ENCODE measurements at places on chromosomes 13 and 19.
A peak's percentile ranks its signal among the peaks of the same experiment; 100 is the strongest.

- DNase-seq, result peak; percentile 26
Measured at GRCh38 chr13:78241278-78241919, 322.8 kb upstream of the EDNRB start.

GRCh38 chr19:5343848-5344247 lies 3.2 kb upstream of the PTPRS start:
- DNase-seq, result peak; percentile 49

- DNase-seq, result peak; percentile 65
Measured at GRCh38 chr13:32206097-32206740, 108.9 kb downstream of the ZAR1L start.

- DNase-seq, result no peak
Measured at GRCh38 chr13:50017819-50018218, 2.6 kb downstream of the KCNRG start.

- no peak for DNase-seq
Measured at GRCh38 chr13:44412346-44412935, 38.8 kb downstream of the SERP2 start.

- peak; percentile 40 for DNase-seq
Measured at GRCh38 chr19:54325194-54325621, 12.2 kb upstream of the LILRA5 start.

- DNase-seq, result no peak
Measured at GRCh38 chr19:54893406-54893805, 12.5 kb upstream of the NCR1 start.

DNA sequence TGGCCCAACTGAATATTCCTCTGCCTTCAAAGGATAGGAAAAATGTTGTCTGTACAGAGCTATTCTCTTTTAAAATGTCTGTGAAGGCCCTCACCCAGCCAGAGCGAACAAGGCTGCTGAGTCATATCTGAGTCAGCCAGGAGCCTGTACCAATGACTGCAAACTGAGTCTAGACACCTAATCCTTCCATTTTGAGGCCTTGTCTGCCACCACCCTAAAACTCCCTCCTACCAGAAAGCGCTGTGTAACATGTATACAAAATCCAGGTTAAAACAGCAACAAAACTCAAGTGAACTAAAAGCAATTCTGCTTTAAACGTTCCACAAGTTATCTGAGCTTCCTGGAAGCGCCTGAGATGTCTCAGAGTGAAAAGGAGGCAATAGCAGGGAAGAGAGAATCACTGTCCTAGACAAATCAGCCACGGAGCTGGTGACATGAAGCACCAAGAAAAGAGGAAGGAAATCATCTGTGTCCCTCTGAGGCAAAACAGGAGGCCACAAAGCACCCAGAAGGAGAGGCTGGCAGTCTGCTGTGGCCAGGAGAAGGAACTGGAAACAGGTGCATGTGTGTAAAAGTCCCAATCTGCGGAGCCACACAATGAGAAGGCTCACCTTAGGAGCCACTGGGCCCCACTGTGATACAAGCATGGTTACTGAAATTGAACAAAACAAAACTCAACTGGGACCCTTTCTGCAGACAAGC lies 10.2 kb downstream of the DHRS12 start:
- peak; percentile 83 for DNase-seq

DNA sequence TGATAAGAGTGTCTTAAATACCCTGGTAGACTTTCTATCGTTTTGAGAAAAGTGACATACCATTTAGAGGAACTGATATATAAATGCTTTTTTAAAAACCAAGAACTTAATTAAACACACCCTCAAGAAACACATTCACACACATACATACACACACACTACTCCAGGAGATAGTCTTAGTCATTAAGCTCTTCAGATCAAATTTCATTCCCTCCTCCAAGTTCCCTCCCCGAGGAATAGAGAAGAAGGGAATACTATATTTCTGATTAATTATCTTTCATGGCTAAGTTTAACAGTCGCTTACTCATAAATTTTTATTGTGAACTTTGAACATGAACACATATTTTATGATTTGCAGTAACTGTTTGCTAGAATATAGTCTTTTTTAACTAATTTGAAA lies 1109.5 kb downstream of the SLITRK1 start:
- DNase-seq, result no peak

DNA sequence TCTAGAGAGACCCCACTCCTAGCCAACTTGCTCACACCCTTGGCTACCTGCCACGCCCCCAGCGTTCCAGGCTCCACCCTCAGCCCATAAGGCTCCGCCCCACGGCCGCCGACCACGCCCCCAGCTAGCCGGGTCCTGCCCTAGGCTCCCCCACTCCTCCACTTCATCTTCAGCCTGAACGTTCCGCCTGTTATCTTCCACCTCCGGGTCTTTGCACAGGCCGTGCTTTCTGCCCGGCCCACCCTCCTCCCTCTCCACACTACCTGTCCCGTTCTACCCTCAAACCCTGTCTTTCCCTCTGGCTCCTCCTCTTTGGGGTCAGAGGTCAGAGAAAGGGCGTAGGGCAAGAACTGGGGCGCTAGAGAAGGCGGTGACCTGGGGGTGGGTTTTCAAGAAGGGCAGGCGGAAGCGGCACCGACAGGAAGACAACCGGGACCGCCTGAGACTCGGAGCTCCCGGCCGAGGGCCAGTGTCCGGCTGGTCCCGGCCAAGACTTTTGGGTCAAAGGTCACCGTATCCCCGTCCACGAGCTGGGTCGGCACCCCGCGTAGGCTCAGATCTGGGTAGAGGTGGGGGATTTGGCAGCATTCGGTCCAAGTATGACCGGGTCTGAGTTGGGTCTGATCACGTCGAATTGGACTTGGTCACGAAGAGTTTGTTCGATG lies 2.2 kb downstream of the PDE4C start:
- DNase-seq, result no peak

GRCh38 chr13:43516401-43516833 lies 270.4 kb downstream of the ENOX1 start:
- peak; percentile 97 for DNase-seq

GRCh38 chr13:72652681-72653080 lies 74.7 kb downstream of the MZT1 start:
- DNase-seq, result no peak

DNA sequence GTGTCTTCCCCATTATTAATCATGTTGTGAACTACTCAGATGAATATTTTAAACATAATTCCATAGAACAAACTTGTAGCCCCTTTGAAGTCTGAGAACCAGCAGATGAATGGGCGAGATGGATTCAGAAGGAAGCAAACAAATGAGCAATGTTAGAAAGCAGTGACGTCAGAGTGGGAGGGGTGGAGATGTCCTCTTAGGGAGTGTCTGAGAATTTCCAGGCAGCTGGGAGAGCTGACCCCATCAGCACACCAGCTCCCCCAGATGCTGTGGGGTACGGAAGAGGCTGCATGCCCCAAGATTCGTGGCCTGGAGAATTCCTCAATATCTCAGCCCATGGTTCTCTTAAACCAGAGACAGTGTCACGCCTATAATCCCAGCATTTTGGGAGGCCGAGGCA lies 68.6 kb downstream of the DPF1 start:
- peak; percentile 59 for DNase-seq

GRCh38 chr19:12295191-12295590 lies 508 bp upstream of the ZNF44 start:
- DNase-seq, result no peak

DNA sequence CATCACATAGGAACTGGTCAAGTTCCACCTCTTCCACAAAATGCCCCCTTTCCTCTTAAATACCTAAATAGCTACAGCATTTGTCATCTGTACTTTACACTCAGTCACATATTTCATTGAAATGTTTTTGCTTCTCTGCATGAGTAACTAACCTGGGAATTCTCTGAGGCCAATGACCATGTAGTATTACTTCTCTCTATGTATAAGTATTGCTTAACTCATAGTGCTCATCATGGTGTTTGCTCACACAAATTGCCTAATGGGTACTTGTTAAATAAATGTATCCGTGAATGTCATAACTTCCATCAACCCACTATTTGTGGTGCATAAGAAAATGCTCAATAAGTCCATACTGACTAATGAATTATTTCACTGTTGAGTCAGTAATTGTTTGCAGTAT lies 115.5 kb downstream of the FGF14 start:
- peak; percentile 86 for DNase-seq

DNA sequence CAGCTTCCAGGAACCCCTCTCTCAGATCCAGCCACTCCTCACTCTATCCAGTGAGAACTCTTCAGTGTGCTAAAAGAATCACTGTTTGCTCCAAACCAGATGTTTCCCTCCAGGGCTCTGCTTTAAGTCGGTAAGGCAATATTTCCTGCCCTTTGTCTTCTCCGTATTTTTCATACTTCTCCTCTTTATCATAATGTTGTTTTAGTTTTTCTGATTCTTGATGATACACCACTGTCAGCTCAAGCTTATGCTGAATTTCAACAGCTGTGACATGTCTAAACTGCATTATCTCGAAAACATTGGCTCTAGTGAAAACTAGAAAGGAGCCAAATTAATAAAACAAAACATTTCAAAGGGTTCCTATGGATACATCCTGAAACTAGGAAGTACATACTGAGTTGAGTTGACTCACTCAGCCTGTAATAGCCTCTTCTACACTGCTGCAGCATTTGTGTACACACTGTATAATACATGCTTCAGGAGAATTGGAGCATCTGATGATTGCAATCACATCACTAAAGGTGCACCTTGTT lies 39.8 kb downstream of the GPR180 start:
- DNase-seq, result peak; percentile 88

GRCh38 chr19:55354698-55355212 lies at the start of gene COX6B2:
TSS of gene COX6B2 (minus strand) at chr19:55354719. CDS start at chr19:55354521, 198 bp downstream.
- no peak for DNase-seq

DNA sequence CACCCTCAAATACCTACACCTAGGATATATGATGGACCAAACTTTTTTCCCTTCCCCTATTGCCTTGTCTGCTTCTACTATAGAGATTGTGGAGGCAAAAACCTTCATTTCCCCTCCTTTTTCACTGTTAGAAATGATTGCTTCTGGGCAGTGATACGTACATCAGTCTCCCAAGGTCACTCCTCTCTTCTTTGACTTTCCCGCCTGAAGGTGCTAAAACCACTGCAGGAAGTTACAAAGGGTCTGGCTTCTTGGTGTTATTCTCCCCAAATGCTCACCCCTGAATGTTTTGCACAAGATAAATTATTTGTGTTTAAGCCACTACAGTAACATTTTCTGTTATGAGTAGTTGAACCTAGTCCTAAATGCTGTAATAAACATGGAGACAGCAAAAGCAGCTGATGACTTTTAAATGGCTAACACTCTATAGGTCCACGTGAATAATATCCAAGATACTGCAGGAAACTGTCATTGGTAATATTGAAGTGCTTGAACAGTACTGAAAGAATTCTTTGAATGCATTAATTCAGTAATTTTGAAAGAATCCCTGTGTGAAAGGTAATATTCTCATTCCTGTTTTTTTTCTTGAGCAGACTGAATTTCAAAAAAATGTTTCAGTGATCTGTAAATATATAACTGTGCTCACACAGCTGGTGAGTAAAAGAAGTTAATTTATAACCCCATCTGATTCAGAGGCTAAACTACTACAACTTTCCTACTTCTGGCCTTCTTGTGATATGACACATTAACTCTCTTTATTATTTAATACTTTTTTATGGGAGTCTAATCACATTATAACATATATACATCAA lies 865.1 kb downstream of the EFNB2 start:
- DNase-seq, result no peak

DNA sequence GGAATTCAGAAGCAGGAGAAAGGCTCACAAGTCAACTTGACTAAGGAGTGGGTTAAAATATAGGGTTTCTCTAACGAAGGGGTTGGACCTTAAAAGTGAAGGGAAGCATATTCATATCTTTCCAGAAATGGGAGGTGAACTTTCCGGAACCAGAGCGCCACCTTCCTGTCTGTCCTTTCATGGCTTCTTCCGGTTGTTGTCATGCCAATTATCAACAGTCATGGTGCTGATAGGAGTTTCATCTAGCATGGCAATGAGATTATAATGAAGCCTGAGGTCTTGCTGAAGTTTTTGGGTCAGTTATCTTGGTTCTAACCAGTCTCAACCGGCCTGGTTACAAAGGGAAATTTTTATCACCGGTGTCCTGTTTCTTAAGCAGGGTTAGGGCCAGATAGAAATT lies 162.9 kb upstream of the NBEA start:
- no peak for DNase-seq

- no peak for DNase-seq
Measured at GRCh38 chr13:96898646-96899254, 95.5 kb downstream of the OXGR1 start.

DNA sequence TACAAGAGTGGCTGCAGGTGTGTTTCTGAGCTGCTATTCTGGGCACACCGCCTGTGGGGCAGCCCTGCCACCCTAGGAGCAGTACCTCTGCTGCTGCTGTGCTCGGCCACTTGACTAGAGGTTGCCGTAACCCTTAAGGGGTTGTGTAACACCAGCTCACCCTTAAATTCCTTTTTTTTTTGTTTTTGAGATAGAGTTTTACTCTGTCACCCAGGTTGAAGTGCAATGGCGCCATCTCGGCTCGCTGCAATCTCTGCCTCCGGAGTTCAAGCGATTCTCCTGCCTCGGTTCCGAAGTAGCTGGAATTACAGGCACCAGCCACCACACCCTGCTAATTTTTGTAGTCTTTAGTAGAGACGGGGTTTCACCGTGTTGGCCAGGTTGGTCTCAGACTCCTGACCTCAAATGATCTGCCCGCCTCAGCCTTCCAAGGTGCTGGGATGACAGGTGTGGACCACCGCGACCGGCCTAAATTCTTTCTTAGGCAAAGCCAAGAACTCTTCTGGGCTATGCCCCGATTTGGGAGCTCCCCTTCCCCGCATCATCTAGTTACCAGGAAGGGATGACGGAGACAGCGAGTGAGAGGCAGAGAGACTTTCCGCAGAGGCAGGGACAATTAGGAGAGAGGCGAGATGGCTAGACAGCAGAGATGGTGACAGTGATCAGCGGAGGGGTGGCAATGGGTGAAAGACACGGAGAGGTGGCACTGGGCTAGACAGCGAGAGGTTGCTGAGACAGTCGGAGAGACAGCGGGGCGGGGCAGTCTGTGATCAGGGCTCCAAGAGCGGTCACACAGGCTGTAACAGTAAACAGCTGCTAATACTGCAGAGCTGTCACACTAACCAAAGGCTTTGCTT lies 4.4 kb upstream of the LILRA5 start:
- no peak for DNase-seq

- peak; percentile 95 for DNase-seq
Measured at GRCh38 chr19:36139473-36140303, at the start of gene CAPNS1. TSS of gene CAPNS1 (plus strand) at chr19:36140066. CDS start at chr19:36141012, 946 bp downstream.

DNA sequence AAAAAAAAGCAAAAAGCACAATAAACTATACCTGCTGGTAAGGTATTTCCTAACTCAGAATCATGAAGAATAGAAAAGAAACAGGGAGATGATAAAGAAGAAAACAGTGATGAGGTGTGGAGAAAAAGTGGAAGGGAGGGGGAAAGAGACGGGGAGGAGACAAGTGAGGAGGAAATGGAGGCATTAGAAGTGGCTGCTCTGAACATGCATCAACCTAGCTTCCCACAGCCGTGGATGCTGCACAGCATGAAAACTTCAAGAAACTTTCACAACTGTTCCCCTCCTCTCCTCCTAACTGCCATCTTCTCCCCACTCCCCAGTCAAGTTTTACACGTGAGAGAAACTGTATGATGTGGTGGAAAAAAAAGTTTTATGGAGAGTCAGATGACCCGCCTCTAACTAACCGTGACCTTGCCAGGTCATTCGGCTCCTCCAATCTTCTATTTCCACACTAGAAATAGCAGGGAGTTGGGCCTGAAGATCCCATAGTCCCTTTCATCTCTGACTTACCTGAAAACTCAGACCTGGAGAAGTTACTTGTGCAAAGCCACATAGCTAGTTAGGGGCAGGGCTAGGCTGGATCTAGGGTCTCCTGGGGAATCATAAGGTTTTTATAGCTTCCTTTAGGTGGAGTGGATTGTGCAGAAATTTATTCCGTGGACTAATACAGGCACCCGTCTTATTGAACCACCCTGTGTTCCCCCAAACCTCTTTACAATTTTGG lies 461.9 kb downstream of the KLF5 start:
- DNase-seq, result no peak
